ENCODE measurements at places on chromosomes 6 and 20. TPM values are rescaled to one million over a fixed set of nuclear protein-coding genes. Genes with fewer than 3 reads are reported as not detected.
A peak's percentile ranks its signal among the peaks of the same experiment; 100 is the strongest.

Gene KPNA5
- 8.9 TPM for polyA plus RNA-seq

Gene POLR1C
- 36.7 TPM for polyA plus RNA-seq

Gene SIRPG
- polyA plus RNA-seq: 1.0 TPM

DNA sequence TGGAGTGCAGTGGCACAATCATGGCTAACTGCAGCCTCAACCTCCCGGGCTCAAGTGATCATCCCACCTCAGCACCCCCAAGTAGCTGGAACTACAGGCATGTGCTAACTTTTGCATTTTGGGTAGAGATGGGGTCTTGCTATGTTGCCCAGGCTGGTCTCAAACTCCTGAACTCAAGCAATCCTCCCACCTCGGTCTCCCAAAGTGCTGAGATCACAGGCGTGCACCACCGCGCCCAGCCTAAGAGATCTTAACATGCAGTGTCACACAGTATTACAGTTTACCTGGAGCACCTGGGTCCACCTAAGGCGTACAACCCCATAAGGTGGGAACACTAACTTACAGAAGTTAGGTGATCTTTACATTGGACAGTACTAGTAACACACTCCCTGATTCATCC lies 29.5 kb downstream of the TMEM242 start:
- DNase-seq: no peak

DNA sequence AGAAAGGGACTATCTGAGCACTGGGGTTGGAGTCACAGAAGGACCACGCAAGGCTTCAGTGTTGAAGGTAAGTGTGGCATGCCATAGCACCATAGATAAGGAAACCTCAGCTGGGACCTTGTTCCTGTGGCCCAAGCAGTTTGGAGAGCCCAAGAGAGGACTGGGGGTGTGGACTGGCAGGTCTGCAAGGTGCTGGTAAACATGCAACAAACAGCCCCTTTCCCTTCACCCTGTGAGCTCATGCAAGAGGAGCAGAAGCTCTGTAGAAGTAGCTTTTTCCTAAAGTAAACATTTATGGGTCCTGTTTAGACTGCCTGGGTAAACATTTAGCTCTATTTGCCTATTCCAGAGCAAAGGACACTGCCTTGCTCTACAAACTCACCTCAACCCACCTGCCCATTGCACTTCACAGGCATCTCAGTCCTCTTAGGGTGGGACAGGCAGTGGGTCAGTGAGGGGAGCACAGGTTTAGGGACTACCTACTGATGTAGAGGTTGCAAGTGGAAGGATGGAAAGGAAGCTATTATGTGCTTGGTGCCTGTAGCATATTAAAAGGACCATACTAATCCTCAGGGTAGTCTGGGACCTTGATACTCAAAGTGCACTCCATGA lies 12.0 kb downstream of the ZSCAN31 start:
- DNase-seq: no peak

DNA sequence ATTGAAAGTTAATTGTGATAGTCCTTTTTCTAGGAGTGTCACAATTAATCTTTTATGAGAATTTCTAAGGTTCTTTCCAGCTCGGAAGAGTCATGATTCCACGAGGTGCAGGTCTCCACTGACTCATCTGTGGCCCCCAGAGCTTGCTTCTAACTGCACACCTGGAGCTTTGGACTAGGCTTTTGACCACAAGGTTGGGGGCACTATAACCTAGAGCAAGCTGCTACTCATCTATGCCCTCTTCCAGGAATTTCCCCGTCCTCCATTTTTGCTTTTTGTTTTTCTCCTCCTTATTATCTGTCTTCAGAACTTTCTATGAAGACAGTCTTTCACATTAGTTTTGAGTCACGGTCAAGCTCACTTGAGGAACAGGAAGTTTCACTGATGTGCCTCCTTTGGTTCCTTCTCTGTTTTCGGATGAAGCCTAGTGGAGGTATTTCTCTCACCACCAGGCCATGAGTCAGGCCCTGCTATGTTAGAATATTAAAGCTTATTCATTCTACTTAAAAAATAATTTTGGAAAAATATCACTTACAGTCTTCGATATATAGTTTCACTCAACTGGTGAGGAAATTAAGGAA lies 119.2 kb upstream of the INSM1 start:
- DNase-seq: no peak

Gene MATN4
- polyA plus RNA-seq: not detected

DNA sequence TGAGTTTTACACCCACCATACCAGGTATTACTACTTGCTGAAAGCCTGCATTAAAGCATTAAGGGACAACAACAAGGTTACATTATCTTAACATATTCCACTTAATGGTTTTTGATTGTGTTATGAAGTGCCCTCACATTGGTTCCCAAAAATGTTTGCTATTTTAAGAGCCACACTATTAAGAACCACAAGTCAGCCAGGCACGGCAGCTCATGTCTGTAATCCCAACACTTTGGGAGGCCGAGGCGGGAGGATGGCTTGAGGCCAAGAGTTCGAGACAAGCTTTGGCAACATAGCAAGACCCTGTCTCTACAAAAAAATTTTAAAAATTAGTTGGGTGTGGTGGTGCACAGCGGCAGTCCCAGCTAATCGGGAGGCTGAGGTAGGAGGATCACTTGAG lies 28.2 kb downstream of the ATXN1 start:
- no peak for DNase-seq

DNA sequence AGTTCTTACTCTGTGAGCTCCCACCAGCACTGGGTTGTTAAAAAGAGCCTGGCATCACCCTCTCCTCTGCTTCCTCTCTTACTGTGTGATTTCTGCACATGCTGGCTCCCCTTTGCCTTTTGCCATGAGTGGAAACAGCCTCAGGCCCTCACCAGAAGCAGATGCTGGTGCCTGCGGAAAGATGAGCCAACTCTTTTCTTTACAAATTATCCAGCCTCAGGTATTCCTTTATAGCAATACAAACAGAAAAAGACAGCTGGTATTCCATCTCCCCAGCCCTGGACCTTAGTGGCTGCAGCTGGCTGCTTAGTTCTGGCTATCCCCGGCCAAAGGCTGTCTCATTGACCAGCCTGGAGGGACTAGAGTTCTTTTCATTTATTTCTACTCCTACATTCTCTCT lies 129.1 kb downstream of the IMPG1 start:
- no peak for DNase-seq

Gene TRAPPC3L
- not detected for polyA plus RNA-seq

GRCh38 chr20:31861385-31862156 lies 8.8 kb downstream of the DUSP15 start:
- peak; percentile 53 for DNase-seq
